ENCODE measurements at places on chromosomes 6 and 20.

DNA sequence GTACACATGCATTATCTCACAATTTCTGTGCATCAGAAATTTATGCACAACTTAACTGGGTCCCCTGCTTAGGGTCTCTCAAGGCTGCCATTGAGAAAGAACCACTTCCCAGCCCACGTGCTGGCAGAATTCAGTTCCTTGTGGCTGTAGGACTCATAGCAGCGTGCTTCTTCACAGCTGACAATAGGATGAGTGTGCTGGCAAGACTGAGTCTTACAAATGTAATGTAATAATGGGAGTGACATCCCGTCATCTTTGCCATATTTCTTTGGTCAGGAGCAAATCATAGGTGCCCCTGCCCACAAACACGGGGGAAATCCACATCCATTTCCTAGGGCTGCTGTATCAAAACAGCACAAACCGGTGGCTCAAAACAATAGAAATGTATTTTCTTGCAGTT lies 77.4 kb downstream of the FIG4 start:
- H3K27me3 ChIP-seq, result no peaks in the 10 kb centered on the region
- no peak overlapping the region for H3K4me3 ChIP-seq
- H3K4me1 ChIP-seq, result no peaks in the 10 kb centered on the region
- DNase-seq, result no peak
- H3K36me3 ChIP-seq, result no peaks in the 10 kb centered on the region
- H3K27ac ChIP-seq, result no peak overlapping the region

DNA sequence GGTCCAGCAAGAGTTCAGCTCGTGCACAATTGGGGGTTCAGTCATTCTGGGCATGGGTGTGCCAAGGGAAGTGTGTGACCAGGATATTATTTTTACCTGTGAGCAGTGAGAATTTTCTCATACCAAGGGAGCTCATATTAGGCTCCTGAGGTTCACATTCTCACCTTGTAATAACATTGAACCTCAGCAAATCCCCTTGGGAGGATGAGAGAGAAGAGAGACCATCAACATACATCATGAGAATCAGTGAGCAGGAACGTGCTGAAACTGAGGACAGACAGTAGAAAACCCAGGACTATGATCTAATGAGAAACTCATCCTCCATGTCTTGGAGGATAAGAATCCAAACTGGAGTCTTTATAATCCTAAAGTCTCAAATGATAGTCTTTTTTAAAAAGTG lies 33.4 kb upstream of the XRN2 start:
- DNase-seq, result no peak
- H3K36me3 ChIP-seq, result no peaks in the 10 kb centered on the region
- no peak overlapping the region for H3K27ac ChIP-seq
- no peak overlapping the region for H3K4me3 ChIP-seq
- no peaks in the 10 kb centered on the region for H3K27me3 ChIP-seq

- DNase-seq, result no peak
- no peak overlapping the region for H3K27ac ChIP-seq
- no peaks in the 10 kb centered on the region for H3K27me3 ChIP-seq
- no peak overlapping the region for H3K4me3 ChIP-seq
- H3K4me1 ChIP-seq, result no peaks in the 10 kb centered on the region
These were observed 124.6 kb downstream of the SLC23A2 start for GRCh38 chr20:4876731-4877130.

DNA sequence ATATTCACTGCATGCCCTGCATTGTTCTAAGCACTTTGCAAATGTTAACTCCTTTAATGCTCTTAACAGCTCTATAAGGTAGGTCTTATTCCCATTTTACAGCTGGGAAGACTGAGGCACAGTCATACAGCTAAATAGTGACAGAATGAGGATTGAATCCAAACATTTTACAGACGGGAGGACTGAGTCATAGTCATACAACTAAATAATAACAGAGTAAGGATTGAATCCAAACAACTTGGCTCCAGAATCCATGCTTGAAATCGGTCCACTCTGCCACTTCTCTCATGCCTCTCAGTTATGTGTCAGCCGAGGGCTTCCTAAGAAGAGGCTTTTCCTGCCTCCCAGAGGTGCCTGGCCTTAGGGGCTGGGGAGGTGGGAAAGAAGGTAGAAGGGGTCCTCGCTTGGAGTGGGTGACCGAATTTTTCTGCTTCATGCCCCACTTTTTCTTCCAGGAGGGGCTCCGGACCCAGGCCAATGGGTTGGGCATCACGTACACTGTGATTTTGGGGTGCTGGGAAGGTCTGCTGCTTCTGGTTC lies 137.4 kb upstream of the RNF24 start:
- no peaks in the 10 kb centered on the region for H3K4me1 ChIP-seq
- H3K27ac ChIP-seq, result no peak overlapping the region
- H3K27me3 ChIP-seq, result no peaks in the 10 kb centered on the region

- H3K27me3 ChIP-seq, result no peaks in the 10 kb centered on the region
- H3K4me1 ChIP-seq, result no peaks in the 10 kb centered on the region
- H3K27ac ChIP-seq, result no peak overlapping the region
- no peaks in the 10 kb centered on the region for H3K36me3 ChIP-seq
- no peak for DNase-seq
These were observed 48.4 kb downstream of the LRP11 start for GRCh38 chr6:149815788-149816187.

DNA sequence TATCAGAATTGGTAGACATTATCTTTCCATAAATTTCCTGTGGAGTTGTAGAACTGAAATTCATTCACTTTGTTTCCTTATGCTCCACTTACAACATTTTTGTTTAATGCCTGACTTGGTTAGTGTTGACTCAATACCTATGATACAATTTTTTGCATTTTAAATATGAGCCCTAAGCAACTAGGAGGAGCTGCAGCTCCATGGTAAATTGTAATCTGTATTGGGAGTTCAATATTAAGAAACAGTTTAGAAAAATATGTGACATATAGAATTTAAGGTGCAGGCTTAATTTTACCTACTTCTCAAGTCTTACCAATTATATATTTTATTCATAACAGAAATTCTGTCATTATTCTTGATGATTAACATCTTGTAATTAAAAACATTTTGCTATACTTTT lies 868.3 kb downstream of the EYS start:
- no peak overlapping the region for H3K27ac ChIP-seq
- H3K4me3 ChIP-seq, result no peak overlapping the region
- no peaks in the 10 kb centered on the region for H3K36me3 ChIP-seq
- H3K4me1 ChIP-seq, result no peaks in the 10 kb centered on the region
- no peaks in the 10 kb centered on the region for H3K27me3 ChIP-seq
- no peak for DNase-seq

GRCh38 chr6:137122612-137123011 lies 50.8 kb downstream of the IL22RA2 start:
- H3K27me3 ChIP-seq, result no peaks in the 10 kb centered on the region
- no peak overlapping the region for H3K27ac ChIP-seq
- peaks cover 6% of the 10 kb centered on the region for H3K4me1 ChIP-seq
- no peak overlapping the region for H3K4me3 ChIP-seq

DNA sequence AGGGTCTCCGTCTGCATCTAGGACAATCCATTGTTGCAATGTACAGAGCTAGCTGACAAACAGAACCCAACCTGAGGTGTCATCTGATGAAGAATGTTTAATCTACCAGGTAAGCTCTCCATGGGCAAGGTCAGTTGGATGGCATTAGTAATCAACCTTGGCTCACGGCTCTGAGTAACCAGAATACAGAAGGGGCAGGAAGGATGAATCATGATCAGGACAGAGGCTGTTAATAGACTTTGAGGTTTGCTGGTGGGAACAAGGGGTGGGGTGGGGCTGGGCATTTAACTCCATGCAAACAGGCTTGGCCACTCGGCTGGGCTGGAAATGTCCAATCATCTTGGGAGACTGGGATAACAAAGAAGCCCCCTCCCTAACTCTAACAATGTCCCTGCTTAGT lies 77.1 kb upstream of the MRPS10 start:
- H3K36me3 ChIP-seq, result no peaks in the 10 kb centered on the region
- H3K27ac ChIP-seq, result no peak overlapping the region
- no peak for DNase-seq
- no peaks in the 10 kb centered on the region for H3K27me3 ChIP-seq
- no peak overlapping the region for H3K4me3 ChIP-seq

- H3K27ac ChIP-seq, result peak overlapping the region; percentile 38
- H3K27me3 ChIP-seq, result no peaks in the 10 kb centered on the region
- peak; percentile 22 for DNase-seq
- H3K4me1 ChIP-seq, result no peaks in the 10 kb centered on the region
These were observed 644 bp downstream of the RBL1 start for GRCh38 chr20:37095108-37095598.

- DNase-seq, result no peak
- H3K36me3 ChIP-seq, result no peaks in the 10 kb centered on the region
- H3K27me3 ChIP-seq, result no peaks in the 10 kb centered on the region
- peak overlapping the region; percentile 96 for H3K27ac ChIP-seq
These were observed 75.2 kb downstream of the OR2B2 start for GRCh38 chr6:27836783-27837624.
